ENCODE measurements at places on chromosomes 6 and 20.

DNA sequence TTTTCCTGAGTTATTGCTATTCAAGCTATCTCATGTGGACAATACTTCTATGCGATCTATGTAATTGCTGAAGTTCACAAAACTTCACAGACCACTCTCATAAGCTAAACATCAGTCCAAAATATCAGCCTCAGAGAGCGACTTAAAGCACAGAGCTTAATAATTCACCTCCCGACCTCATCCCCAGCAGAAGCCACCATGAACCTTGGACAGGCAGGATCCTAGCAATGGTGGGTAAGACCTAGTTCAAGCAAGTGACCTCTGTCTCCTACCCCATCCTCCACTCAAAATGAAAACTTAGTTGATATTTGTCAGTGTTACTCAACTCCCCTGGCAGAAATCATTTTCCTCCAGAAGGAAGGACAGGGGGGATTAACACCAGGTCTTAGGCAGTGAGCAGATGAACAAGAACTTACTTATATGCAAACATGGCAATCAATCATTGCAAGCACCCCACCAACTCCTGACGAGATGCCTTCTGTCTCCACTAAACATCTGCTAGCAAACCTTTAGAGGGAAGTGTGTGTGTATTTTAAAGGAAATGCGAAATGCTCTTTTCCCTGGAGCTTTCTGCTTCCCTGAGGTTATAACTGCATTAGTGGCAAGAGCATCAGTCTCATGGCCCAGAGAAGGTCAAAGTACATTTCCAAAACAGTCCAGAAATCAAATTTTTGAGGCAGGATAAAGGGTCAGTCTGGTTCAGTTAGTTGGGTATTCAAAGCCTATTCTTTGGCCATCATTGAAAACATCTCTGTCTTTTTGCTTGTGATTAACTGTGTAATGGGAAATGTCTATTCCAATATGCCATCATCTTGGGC is 90.0 kb downstream of the SLC22A23 start:
- no peak for DNase-seq

DNA sequence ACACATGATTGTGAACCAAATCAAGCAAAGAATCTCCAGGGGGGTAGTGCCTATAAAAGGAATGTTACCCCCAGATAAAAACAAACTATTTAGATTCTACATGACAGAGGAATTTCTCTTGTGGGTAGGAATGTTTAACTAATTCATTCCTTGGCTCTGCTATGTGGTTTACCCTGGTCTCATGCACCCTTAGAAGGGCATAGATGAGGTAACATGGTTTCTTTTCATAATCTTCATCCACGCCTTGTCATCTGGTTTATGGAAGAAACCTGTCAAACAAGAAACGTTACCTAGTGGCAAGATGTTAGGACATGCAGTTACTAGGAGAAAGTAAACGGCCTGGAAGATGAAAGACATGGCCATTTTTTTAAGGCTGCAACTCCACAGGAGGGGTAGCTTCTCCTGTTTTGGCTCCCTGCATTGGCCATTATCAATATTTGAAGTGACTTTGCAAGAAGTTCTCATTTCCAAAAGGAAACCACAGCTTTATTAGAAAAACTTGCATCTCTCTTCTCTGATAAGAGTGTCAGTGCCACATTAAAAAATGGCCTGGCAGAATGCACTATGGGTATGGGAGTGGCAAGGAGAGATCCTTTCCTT is 45.5 kb downstream of the STX11 start:
- DNase-seq: no peak

- no peak for DNase-seq
Measured at GRCh38 chr6:115474443-115475041, 586.1 kb downstream of the FRK start.

DNA sequence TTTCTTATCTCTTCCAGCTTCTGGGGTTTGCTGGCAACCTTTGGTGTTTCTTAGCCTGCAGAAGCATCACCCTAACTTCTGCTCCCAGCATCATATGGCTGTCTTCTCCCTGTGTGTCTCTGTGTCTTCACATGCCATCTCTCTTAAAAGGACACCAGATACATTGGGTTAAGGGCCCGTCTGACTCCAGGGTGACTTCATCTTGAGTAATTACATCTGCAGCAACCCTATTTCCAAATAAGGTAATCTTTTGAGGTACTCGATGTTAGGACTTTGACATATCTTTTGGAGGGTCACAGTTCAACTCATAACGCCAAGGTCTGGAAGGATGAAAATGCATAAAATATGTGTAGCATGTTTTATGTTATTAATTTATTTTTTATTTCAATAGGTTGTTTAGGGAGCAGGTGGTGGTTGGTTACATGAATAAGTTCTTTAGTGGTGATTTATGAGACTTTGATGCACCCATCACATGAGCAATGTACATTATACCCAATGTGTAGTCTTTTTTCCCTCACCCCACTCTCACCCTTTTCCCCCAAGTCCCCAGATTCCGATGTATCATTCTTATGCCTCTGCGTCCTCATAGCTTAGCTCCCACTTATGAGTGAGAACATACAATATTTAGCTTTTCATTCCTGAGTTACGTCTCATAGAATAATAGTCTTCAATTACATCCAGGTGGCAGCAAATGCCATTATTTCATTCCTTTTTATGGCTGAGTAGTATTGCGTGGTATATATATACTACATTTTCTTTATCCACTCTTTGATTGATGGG is 131.1 kb downstream of the TBXT start:
- no peak for DNase-seq

- DNase-seq: no peak
Measured at GRCh38 chr6:116695401-116695800, 14.4 kb downstream of the KPNA5 start.

DNA sequence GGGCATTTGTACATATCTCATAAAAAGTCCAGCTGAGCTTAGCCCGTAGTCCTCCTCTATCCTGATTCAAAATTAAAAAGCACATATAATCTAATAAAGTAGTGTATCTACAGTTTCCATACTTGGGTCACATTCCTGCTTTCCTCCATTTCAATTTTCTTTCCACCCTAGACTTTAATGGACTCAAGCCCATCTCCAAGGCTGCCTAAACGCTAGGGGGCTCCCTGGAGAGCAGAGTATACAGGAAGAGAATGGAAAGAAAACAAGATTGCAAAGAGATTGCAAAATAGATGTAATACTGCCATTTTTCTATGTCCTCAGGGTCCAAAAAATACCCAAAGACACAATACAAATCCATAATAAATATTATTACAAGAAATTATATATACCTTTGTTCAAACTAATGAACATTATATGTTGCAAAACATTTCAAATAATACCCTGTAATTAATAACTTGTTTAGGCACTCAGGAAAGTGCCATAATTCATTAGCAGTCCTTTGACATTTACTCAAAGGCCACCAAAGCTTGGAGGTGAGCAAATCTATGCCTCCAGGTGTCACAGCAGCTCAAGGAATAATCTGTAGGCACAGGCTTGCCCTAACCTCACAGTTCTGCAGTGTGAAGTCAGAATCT is 2.4 kb upstream of the MCM3 start:
- no peak for DNase-seq

GRCh38 chr6:33863723-33864440 is 60.1 kb upstream of the MLN start:
- no peak for DNase-seq

GRCh38 chr6:148225871-148226270 is 116.8 kb upstream of the SASH1 start:
- DNase-seq: no peak

DNA sequence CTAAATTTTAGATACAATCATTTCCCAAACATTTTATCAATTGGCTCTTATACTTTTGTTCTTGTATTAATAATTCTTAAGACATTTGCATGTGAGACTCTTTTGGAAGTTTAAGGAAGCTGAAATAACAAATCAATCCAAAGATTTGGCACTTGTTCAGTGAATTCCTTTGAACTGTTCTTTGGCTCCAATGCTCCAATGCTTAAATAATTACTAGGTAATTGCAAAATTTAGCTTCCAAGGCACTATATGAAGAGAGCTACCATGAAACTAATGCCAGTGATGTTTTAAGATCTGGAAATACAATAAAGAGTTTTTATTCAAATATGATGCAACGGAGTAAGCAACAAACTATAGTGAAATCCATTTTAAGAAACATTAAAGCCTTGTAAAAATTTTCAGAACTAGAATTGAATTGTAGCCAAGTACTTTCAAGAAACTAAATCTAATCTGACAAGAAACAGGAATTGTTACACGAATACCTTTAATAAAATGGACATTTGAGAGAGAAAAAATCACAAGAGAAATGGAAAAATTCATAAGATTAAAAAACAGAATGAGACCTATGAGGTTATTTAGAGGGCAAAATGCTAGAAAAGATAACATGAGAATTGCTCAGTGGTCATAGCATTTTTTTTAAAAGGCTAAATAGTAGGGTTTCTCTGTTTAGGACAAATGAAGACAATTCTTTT is 43.6 kb upstream of the SMLR1 start:
- no peak for DNase-seq

- no peak for DNase-seq
Measured at GRCh38 chr20:17611290-17611539, 41.3 kb downstream of the DSTN start.

DNA sequence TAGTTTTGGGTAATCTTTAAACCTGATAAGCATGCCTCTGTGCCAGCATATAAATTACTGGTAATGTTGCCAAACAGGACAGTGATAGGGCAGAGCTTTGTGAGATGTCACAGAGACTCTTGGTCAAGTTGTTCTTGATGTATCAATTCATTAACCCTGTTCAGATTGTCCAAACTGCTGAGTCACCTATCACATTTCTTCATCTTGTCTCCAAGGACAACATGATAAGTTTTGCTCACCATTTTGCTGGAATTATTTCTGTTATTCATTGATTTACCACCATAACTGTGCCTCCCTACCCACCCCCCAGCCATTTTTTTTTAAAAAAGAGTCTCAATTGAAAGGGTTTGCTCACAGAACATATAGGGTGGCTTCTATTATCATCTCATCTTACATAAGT is 19.5 kb upstream of the GMNN start:
- no peak for DNase-seq

GRCh38 chr6:83804886-83805285 is 48.3 kb upstream of the RIPPLY2 start:
- DNase-seq: no peak

GRCh38 chr6:100913400-100914276 is 32.5 kb upstream of the ASCC3 start:
- DNase-seq: no peak

- no peak for DNase-seq
Measured at GRCh38 chr6:150196942-150197745, 54.3 kb downstream of the PPP1R14C start.

GRCh38 chr6:132132924-132133639 is 181.9 kb upstream of the CCN2 start:
- no peak for DNase-seq

GRCh38 chr6:7636151-7636550 is 46.2 kb downstream of the SNRNP48 start:
- no peak for DNase-seq

DNA sequence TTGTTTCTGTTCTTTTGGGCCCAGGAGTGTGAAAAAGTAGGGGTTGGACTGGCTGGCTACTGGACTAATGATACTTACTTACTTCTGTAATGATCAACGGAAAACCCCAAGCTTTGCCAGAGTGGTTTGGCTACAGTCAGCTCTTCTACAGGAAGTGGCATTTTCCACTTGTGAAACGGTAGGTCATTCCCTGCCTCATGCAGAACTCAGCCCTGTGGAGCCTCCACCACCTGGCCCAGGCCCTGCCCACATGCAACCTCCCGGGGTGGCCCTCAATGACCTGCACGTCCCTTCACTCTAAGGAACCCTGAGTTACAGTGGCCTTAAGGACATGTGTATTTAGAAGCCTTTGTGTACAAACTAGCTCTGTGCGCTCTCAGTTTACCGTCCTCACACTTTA is 140.4 kb downstream of the DTNBP1 start:
- no peak for DNase-seq

DNA sequence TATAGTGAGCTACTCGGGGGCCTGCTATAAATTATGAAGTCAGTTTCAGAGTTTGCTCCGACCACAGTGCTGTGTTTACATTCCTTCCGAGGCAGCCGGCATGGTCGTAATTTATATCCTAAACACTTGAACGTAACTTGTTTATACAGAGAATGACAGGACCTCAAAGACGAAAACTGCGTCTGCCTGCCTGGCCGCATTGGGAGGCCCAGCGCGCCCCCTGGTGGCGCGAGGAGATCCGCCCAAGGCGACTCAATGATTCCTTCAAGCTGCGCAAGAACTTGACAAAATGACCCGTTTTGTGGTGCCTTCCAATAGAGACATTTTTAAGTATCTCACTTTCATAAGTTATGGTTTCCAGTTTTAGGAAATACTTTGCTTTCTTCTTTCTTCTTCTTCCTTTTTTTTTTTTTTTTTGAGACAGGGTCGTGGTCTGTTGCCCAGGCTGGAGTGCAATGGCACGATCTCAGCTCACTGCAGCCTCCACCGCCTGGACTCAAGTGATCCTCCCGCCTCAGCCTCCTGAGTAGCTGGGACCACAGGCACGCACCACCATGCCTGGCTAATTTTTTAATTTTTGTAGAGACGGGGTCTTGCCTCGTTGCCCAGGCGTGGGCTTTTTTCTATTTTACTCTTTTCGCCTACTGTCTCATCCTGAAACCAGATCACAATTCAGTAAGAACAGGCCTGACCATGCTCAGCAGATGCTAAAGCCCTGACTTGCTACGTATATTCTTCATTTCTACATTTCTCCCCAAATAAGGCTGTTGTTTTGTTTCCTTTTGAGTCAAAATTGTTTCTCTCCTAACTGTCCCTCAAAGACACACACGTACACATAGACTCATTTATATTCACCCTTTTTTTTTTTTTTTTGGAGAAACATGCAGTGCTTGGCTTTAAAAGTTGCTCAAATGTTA is 7.8 kb downstream of the FOXF2 start:
- no peak for DNase-seq

DNA sequence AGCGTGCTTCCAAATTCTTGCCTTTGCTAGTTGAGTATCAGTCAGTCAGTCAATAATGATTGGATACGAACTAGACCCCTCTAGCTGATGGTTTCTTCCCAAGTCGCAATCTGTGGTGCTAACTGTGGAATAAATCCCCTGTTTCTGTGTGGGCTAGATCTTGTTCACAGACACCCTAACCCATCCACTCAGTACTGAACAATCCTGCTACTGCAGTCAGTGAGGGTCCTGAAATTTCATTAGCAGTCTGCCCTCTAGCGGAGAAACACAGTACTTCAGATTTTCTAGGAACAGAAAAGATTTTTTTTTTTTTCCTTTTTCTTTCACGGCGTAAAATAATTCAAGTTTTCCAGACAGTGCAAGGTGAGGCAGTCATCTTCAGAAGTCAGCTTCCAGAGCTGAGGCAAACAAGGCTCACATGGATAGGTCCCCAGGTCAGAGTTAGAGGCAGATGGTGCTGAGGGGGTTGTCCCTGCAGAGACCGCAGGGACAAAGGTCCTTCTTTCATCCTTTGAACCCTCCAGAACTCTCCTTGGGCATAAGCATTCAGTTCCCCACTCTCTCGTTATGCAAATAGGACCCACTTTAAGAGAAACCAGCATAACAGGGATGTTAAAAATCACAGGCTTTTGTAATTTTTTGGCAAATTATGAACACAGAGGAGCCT is 119.6 kb downstream of the SCML4 start:
- no peak for DNase-seq

Measured in cortex of kidney (tissue), 1 donor.